ENCODE measurements at places on chromosomes 7 and 10.

DNA sequence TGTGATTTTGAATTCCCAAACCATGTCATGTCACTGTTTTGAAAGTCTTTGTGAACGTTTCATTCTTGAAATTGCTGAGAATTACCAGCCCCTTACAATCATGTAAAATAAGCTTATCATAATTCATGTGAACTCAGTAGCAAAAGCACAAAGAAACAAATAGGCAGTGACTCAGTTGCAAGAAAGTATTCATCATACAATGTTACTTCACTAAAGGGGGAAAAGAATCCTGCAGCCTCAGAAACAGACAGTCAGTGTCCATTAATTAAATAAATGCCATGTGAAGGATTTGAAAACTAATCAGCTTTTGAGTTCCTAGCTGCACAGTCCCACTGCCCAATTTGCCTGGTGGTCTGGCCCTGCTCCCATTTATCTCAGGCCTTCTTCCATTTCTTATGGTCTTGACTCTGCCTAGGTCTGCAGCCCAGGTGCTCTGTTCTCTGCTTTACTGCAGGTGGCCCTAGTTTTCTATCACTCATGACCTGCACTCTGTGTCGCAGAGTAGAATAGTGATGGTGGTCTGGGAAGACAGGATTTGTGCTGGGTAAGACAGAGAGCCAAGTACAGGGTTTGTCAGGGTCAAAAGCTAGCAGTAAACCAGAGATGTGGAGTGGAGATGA lies 99.7 kb downstream of the PLCE1 start:
- DNase-seq, result peak; percentile 44

- no peak for DNase-seq
Observed at GRCh38 chr7:69677881-69678493, 79.7 kb downstream of the AUTS2 start.

- peak; percentile 78 for DNase-seq
Observed at GRCh38 chr7:21945454-21946221, at the start of gene CDCA7L. Gene CDCA7L (minus strand): TSS chr7:21945899. CDS start chr7:21945804, 95 bp downstream.

DNA sequence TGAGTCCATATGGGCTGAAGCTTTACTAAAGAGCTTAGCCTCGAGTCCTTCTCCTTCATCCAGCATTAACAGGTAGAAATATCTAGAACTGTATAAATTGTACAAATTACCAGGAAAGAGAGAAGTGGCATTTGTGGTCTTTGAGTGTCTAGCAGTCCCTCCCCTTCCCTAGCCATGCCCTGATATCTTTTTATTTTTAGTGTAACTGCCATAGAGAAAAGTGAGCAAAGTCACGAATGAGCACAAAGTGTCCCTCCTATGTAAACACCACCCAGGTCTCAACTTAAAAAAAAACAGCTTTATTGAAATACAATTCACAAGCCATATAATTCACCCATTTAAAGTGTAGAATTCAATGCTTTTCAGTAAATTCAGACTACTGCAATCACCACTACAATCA lies 339.0 kb upstream of the ZMIZ1 start:
- DNase-seq, result no peak

DNA sequence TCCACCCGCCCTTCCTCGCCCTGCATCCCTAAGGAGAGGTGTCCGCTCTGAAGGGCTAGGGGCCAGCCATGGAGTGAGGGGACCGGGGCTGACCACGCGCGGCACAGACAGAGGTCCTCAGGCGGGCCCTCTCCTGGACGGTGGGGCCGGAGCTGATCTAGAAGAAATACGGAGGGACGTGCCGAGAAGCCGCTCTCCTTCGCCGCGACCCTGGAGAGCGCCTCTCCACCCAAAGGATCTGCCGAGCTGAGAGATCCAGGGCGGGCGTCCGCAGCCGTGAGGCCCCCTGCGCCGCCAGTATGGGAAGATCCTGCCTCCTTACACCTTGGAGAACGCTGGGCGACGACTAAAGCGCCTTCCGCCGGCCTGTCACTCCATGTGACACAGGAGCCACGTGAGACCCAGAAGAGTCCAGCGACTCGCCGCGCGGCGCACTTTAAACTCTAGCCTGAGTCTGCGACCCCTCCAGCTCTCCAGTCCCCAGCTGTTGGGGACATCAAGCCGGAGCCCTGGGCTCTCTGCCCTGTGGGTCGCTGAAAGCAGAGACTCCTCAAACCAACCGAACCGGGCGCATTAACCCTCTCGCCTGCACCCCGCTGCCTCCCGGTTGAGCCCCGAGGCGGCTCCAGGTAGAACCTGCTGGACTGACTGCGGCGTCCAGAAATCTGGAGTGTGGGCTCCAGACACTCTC lies 1.5 kb upstream of the SFMBT2 start:
- no peak for DNase-seq

DNA sequence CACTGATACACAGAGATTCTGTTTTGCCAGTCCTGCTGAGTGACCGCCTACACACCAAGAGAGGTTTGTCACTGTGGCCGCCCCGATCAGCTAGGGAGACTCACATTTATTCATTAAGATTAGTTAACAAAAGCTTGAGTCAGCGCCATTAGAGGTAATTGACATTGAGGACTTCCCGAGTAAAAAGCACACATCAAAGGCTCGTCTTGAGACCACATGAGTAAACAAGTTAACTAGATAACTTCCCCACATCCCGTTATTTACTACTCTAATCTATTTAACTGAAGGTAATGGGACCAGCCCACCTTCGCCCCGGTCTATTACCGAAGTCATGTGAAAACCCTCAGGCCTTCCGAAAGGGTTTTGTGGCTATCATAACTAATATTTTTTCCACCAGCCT lies 23.0 kb downstream of the SRRM3 start:
- no peak for DNase-seq

DNA sequence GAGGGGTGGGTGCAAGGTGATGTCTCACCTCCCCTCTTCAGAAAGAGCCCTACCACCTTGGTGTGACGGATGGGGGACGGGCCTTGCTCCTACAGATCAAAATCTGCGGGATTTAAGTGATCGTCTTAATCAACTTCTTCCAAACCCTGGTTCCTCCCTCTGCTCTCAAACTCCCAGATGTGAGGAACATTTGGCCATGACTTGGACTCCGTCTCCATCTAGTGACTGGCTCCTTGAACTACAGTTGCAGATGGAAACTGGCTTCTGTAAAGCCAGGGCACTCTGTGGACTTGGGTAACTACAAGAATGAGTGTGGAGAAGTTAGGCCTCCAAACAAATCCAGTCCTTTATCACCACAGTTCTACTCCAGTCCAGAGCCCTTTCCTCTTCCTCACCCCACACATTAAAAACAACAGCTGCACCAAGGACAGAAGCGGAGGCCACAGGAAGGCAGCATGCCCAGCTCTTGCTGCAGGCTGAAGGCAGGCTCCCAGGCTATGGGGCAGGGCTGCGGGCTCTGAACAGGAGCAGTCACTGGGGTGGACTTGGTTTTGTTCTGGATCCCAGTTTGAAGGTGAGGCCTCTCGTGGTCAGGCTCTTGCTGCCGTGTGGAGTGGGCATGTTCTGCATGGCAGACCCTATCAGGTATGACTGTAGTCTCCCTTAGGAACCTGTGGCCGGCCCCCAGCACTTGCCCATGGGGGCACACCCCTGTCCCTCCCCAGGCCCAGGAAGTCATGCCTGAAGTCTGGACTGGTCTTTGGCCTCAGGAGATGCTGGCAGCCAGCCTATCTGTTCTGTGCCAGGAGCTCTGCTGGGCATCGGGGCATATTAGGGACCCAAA lies 79.4 kb downstream of the VWC2 start:
- DNase-seq, result peak; percentile 4

DNA sequence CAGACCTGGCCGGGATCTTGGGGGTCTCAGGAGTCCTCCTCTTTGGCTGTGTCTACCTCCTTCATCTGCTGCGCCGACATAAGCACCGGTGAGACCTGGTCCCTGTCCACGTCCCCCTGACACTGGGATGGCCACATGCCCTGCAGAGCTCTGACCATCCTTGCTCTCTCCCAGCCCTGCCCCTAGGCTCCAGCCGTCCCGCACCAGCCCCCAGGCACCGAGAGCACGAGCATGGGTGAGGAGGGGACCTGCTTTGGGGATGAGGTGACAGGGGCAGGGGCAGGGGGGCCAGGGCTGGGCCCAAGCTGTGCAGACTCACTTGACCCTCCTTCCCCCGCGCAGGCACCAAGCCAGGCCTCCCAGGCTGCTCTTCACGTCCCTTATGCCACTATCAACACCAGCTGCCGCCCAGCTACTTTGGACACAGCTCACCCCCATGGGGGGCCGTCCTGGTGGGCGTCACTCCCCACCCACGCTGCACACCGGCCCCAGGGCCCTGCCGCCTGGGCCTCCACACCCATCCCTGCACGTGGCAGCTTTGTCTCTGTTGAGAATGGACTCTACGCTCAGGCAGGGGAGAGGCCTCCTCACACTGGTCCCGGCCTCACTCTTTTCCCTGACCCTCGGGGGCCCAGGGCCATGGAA lies 959 bp downstream of the PVRIG start:
- DNase-seq, result no peak

GRCh38 chr7:46259947-46260346 lies 338.9 kb upstream of the IGFBP3 start:
- DNase-seq, result no peak

- no peak for DNase-seq
Observed at GRCh38 chr7:36763132-36763816, 39.0 kb upstream of the AOAH start.

GRCh38 chr10:29798921-29799690 lies 164.3 kb upstream of the SVIL start:
- no peak for DNase-seq

GRCh38 chr10:46084321-46085165 lies 38.5 kb upstream of the MSMB start:
- no peak for DNase-seq

- no peak for DNase-seq
Observed at GRCh38 chr7:107269790-107270189, 101.0 kb downstream of the HBP1 start.

DNA sequence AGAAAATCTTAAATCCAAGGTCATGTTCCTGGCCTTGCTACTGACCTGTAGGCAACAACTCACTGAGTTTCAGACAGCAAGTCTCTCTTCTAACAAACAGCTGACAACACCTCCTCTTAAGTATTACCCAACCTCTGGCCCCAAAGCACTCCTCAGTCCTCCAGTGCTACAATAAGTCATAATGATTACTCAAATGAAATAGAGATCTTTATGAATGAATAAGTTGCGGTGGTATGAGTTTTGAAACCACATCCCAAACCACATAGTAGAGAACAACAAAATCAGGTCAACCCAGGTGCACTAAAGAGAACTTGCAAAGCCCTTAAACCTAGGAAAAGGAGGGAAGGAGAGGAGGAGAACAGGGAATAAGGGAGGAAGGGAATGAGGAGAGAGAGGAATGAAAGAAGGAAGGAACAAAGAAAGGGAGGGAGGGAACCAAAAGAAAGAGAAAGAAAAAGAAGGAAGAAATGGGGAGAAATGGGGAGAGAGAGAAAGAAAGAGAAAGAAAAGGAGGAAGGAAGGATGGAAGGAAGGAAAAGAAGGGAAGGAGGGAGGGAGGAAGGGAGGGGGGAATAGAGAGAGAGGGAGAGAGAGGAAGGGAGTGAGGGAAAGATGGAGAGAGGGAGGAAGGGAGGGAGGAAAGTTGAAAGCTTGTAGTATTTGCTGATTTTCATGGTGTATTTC lies 142.8 kb upstream of the CALCR start:
- DNase-seq, result peak; percentile 69

- no peak for DNase-seq
Observed at GRCh38 chr7:113202284-113202683, 83.9 kb upstream of the SMIM30 start.

DNA sequence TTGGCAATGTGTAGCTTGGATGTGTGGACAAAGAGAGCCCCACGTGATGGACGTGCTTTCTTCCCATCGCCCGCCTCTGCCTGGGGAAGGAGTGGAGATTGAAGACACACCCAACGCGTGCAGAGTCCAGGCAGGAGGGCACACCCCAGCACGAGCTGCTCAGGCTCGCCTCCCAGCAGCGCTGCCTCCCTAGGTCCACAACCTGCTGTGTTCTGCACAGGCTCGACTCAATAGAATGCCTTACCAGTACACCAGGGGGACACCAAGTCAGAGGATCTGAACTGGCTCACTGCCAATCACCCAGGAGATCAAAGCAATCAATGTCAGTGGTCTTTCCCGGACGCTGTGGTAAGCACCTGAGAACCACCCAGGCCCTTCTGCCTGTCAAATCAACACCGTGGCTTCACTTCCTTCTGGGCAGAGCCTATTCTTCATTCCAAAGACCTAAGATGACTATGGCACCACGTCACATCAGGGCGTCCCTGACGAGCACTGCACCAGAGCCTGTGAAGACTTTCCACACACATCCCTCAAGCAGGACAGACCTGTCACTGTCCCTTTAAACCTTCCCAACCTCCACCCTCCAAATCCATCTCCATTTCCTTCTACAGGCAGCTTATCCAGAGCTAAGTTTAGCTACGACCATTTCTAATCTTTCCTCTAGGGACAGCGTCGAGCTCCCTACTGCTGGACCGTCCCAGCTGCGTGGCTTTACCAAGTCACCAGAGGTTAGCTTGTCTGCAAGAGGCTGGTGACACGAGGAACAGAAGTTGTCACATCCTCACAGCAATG lies 72.3 kb downstream of the AMZ1 start:
- peak; percentile 52 for DNase-seq

GRCh38 chr10:124878457-124878739 lies 63.5 kb upstream of the ZRANB1 start:
- DNase-seq, result no peak

GRCh38 chr10:132929953-132930548 lies 12.3 kb downstream of the CFAP46 start:
- no peak for DNase-seq

GRCh38 chr10:102408728-102409603 lies 9.6 kb downstream of the PSD start:
- no peak for DNase-seq

DNA sequence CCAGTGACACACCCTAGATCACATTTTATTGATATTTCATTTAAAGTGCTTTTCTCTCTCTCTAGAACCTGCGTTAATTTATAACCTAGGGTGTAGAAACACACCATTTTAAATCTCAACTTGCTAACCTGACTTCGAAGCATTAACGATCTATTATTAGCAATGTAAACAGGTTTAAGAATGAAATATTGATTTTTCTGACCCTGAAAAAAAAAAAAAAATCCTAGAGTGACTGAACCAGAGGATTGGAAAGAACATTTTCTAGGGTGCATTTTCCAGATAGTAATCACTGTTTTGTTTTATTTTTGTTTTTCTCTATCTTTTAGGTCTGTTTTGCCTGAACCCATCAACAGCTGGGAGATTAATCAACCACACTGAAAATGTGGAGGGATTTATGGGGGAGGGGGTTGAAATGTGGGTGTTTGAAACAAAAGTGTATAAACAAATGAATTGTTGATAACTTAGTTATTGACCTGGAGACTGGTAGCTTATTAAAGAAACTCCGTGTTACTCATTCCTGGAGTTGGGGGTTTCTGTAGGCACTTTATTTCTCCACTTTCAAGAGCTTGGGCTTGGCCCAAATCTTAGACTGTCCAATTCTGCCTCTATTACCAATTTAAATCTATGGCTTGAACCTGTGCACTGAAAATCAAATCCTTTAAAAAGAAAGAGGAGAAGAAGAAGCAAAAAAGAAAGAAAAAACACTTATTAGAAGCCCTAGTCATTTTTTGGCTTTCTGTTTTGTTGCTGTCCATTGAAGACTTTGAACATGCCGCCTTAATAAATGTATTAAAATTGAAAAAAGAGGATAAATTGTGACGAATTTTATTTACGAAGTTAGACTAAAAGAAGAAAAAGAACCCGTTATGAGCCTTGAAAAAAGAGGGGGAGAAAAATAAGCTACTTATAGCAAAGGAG lies 2.8 kb downstream of the HOXA2 start:
- no peak for DNase-seq
